Erythroblast (primary cell): ENCODE measurements at places on chromosomes 16 and 17.
A peak's percentile ranks its signal among the peaks of the same experiment; 100 is the strongest.

DNA sequence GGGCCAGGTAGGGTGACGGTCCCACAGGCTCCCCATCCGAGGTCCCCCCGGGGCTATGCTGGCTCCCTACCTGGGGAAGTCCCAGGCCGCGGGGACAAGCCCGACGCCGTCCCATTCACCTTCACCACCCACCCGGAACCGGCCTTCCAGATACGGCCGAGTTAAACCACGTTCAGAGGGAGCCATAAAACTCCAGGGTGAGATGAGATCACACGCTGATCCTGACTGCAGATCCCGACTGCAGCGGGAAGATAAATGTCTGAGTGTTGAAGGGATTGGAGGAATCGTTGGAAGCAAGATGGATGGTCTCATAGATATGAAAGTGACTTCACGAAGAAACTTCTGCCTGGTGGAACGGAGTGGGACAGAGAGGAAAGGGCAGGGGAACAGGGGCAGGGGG, 13.6 kb upstream of the C1QTNF8 start:
- DNase-seq: no peak

GRCh38 chr16:15648135-15648730, 1.8 kb upstream of the NDE1 start:
- no peak for DNase-seq

- no peak for DNase-seq
These were observed 25.2 kb upstream of the ABCC12 start for GRCh38 chr16:48180868-48181480.

DNA sequence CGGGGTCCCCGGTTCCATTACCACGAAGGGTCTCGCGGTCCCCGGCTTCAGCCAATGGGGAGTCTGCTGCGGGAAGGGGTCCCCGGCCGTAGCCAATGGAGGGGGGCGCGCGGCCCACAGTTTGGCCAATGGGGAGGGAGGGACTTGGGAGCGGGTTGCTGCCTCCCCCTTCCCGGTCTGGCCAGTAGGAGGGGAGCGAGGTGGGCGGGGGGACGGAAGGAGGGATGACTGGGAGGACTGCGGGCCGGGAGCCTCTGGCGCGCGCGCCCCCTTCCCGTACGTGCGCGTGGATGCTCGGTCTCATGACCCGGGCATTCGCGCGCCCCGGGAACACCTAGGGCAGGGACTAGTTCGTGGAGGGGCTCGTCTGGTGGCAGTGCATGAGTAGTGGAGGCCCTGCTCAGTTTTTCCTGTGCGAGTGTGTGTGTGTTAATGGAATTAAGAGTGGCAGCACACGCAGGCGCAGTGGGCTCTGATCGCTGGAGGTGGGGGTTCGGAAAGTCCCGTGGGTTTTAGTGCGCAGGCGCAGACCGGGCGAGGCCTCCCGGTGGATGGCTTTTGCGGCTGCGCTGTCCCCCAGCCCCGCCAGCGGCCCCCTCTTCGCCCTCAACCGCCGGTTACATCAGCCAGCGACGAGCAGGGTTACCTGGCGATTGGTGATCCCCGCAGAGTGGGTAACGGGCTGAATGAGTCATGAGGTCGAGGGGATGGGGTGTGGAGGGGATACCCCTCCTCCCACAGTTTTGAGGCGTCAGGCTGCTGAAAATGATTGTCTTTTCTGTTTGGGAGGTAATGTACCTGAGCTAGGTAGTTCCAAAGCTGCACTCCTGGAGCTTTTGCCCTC, 1.3 kb downstream of the ATXN2L start:
- peak; percentile 99 for DNase-seq

GRCh38 chr17:42184713-42185620, at the start of gene HCRT:
Gene HCRT, minus strand, starts transcription at chr17:42185452. Its CDS starts 87 bp downstream, at chr17:42185365.
- DNase-seq: no peak

DNA sequence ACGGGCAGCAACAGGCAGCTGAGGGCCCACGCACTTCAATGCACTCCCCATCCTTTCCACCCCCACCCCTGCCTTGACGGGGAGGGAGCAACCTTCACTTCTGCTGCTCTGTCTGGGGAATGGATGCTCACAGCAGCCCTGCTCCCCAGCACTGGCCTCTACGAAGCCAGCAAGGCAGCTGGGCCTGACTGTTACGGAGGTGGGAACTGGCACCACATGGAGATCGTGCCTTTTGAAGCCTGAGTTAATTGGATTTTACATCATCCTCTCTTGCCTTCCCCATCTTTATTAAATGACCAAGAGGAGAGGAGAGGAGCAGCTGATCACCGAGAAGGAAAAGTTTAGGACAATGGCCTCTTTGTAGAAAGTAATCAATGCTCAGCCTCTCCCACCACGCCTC, 187.0 kb upstream of the RPL38 start:
- no peak for DNase-seq

DNA sequence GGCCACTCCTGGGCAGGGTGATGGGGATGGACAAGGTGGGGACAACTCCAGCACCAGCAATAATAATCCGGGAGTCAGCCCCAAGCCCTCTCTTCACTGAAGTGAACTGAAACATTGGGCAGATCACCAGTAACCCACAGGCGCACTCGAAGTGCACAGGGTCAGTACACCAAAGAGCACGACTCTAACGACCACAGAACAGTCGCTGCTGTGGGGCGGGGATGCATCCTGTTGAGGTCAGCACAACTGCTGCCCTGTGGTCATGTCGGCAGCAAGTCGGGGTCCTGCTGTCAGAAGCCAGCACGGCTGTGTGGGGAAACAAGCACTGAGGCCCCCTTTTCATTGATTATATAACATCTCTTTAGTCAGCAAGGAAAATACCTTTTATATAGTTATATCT, 14.6 kb downstream of the DNASE1 start:
- no peak for DNase-seq

DNA sequence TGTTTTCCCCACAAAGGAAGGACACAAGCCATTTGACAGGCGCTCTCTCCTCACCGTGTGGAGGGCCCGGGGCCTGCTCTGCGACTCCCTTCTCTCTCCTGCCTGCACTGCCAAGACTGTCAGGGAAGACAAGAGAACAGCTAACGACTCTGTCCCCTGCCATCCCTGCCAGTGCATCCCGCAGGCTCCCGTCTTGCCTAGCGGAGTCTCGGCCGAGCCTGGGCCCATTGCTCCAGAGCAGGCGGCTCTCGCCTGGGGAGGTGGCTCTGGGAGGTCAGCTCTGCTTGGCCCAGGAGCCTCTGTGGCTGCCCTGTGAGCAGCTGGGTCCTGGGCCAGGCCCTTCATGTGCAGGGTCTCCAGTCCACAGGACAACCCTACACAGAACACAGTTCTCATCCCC, 53.0 kb downstream of the WNT3 start:
- no peak for DNase-seq

DNA sequence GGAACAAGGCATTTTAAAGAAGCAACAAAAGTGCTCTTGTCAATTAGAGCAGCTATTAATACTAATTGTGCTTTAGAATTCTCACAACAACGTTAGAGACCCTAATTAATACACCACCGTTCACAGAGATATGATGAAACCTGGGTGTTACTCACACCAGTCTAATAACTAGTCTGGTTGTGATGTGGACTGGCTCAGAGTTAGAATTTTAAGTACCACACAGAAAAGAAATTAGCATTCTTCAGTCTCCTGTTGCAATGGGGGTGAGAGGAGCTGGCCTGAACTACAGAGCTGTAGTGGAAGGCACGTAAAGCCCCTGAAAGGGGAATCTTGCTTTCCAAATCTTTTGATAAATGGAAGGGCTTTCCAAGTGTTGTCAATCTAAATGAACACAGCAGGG, 240.8 kb upstream of the TOX3 start:
- no peak for DNase-seq

DNA sequence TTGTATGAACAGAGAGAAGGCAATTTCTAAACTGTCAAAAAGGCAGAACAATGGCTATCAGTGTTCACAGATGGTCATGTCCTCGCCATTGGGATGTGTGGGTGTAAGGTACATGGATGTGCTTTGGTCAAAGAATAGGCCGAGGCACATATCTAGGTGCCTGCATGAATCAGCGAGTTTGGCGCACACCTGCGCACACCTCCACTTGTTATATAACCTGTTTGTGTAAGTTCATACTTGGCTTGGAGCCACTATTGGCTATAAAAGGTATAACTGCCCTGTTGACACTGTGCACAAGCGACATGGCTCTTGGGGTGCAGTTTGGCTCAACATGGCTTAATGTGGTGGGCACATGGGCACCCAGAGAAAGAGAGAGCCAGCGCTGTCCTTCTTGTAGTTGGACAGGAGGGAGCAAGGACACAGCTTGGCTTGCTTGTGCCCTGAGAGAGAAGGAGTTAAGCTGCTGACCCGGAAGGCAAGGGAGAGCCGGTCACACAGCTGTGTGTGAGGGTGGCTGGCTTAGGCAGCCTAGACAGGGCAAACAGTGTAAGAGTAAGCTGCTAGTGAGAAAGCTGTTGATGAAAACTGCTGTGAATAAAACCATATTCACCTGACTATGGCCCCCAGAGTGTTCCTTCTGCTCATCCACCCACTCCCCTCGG, 499.1 kb downstream of the KCNJ2 start:
- no peak for DNase-seq

GRCh38 chr17:56543280-56543679, 50.2 kb upstream of the NOG start:
- no peak for DNase-seq

- DNase-seq: no peak
These were observed 16.0 kb downstream of the ENGASE start for GRCh38 chr17:79090443-79091225.

- peak; percentile 75 for DNase-seq
These were observed 23.6 kb upstream of the ABR start for GRCh38 chr17:1203111-1203966.

DNA sequence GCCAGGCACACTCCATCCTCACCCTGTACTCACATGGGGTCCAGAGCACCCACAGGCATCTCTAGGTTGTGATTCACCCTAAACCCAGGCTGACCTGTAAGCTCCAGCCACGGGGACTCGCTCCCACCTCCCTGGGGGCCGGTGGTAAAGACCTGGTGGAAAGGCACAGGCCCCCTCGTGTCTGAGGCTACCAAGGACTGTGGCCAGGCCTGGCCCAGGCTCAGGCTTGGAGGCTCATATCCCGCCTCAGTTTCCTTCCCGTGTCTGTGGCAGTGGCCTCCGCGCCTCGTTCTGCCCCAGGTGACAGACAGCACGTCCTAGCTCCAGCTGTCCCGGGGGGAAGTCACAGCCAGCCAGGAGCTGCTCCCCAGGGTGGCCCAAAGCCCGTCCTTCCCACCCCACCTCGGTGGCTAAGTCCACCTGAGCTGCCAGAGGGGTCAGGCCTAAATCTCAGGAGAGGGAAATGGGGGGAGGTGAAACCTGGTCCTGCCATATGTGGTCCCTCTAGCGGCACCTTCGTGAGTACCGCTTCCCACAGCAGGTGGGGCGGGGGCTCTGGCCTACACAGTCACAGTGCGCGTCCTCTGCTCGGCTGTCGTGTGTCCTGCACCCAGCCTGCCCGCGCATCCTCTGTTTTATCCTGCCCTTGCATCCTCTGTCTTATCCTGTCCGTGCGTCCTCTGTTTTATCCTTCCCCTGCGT, 12.6 kb downstream of the CDH15 start:
- no peak for DNase-seq

DNA sequence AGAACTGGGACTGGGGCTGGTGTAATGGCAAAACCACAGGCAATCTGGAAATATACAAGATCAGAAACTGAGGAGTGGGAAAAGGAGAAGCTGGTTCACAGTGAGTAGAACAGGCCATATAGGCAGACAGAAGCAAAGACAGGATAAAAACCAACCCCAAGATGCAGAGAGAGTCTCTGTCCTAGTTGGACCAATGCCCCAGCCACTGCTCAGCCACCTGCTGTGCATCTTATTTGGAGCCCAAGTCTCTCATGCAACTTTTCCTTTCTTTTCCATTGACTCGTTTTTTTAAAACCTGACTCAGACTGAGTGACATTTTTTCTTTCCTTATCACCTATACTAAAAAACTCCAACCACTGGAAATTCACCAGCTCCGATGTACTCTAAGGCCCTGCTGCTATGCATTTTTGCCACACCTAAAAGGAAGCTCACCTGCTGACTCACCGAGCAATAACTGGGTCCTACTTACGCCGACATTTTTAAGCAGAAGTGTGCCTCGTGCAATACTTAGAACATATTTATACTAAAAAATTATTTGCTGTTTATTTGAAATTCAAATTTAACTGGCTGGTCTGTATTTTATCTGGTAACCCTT, 100.8 kb upstream of the XYLT1 start:
- no peak for DNase-seq

- no peak for DNase-seq
These were observed 11.6 kb downstream of the CLTC start for GRCh38 chr17:59631276-59631675.

DNA sequence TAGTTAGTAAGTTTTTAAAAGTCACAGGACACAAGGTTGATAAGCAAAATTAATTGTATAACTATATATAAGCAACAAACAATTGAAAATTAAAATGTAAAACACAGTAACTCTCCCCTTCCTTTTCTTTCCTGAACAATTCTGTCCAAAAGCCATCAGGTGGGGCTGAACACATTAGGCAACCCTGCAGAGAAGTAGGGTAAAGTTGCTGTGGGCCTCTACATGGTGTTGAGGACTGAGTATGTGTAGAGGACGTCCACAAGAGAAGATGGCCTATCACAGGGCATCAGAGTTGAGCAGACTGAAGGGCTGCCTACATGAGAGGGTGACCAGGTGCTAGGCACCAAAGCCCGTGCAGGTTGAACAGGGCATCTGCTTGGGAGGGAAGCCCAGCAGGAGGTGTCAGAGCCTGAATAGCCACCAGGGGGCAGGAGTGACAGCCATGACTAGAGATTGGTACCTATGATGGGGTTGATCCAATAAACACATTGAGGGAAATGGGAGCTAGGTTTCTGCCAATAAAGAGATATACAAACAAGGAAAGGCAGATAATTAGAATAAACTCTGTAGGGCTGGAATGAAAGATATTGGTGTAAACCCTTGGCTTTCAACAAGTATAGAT, 415.1 kb downstream of the NPIPA8 start:
- DNase-seq: peak; percentile 58

DNA sequence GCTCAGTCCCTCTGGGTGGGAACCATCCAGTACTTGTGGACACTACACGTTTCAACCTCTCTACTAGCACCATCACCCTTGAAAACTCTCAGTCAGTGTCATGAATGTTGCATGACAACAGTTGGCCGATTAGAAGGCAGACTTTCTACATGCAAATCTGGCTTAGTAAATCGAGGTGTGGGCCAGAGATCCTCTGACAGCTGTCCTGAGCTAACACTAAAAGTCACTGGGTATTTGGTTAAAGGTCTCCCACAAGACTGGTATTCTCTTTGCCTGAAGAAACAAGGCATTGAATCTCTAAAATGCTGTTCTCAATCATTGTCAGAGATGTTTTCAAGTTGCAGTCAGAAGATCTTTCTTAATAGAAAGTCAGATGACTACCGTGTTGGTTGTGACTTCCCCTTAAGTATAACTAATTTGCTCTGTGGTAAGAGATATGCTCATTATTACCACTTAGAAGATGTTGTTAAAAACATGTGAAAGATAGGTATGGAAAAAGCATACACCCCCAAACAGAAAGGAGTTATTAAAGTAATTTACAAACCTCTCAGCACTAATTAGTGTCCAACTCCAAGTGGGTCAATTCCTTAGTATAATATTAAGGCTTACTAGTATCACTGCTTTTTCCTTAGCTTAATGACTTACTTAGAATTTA, 62.3 kb downstream of the WNT3 start:
- no peak for DNase-seq

- no peak for DNase-seq
These were observed 116.6 kb upstream of the TNRC6C start for GRCh38 chr17:77841742-77842527.
